Karpas-422 (cell line): ENCODE measurements at places on chromosomes 1 and 21. TPM values are rescaled to one million over a fixed set of nuclear protein-coding genes. Genes with fewer than 3 reads are reported as not detected.

Gene LCK
- 12.0 and 26.1 TPM in 2 replicates for total RNA-seq

Gene TMEM222
- total RNA-seq = 27.4 and 27.9 TPM in 2 replicates

Gene ZBTB48
- 36.3 and 69.0 TPM in 2 replicates for total RNA-seq

Gene ZBTB8A
- total RNA-seq = 0.11 TPM in 1 of 2 replicates, not detected in the other

Gene ATP1B1
- not detected in 2 replicates for total RNA-seq

Gene MYOG
- not detected in 2 replicates for total RNA-seq

Gene FCRL6
- not detected in 2 replicates for total RNA-seq

Gene NEGR1
- not detected in 2 replicates for total RNA-seq

Gene FCGR2B
- total RNA-seq = 523 and 581 TPM in 2 replicates

Gene DYNLT5
- total RNA-seq = not detected in 2 replicates

Gene CNR2
- total RNA-seq = 16.4 and 18.9 TPM in 2 replicates

Gene KCNE2
- total RNA-seq = not detected in 2 replicates

Gene ID3
- total RNA-seq = 32.0 and 33.0 TPM in 2 replicates

Gene MTR
- total RNA-seq = 19.4 and 21.6 TPM in 2 replicates

Gene SAMD11
- not detected in 2 replicates for total RNA-seq

Gene S1PR1
- not detected in 2 replicates for total RNA-seq

Gene RXFP4
- total RNA-seq = not detected in 2 replicates

Gene RGS16
- 19.0 and 27.7 TPM in 2 replicates for total RNA-seq

Gene ITLN1
- total RNA-seq = not detected in 2 replicates

Gene PDZK1IP1
- not detected in 2 replicates for total RNA-seq

Gene GPR25
- total RNA-seq = not detected in 2 replicates

Gene LCE2B
- total RNA-seq = not detected in 2 replicates

Gene PTGFR
- not detected in 2 replicates for total RNA-seq

Gene ETV3L
- total RNA-seq = not detected in 2 replicates

Gene BMP8A
- total RNA-seq = not detected in 2 replicates

Gene ARMH1
- total RNA-seq = 5.4 and 7.7 TPM in 2 replicates

Gene DENND2D
- total RNA-seq = 80.2 and 90.9 TPM in 2 replicates

Gene OR2L13
- not detected in 2 replicates for total RNA-seq

Gene KRTAP19-1
- total RNA-seq = not detected in 2 replicates

Gene TTC22
- total RNA-seq = not detected in 2 replicates

Gene DFFA
- 42.9 and 61.9 TPM in 2 replicates for total RNA-seq

Gene TEX38
- total RNA-seq = 0.37 TPM in 1 of 2 replicates, not detected in the other

Gene NHLH1
- total RNA-seq = 0.48 TPM in 1 of 2 replicates, not detected in the other

Gene MAP3K21
- 2.2 and 3.4 TPM in 2 replicates for total RNA-seq

Gene LENEP
- total RNA-seq = 2.6 TPM in 1 of 2 replicates, not detected in the other

Gene GUCA2B
- not detected in 2 replicates for total RNA-seq

Gene NKAIN1
- total RNA-seq = not detected in 2 replicates

Gene DIRAS3
- total RNA-seq = not detected in 2 replicates

Gene KRTAP11-1
- not detected in 2 replicates for total RNA-seq

Gene EFNA3
- 12.2 and 15.7 TPM in 2 replicates for total RNA-seq

Gene POGZ
- 54.1 and 78.7 TPM in 2 replicates for total RNA-seq

Gene PTAFR
- 37.8 and 74.2 TPM in 2 replicates for total RNA-seq

Gene FNBP1L
- total RNA-seq = 0.04 and 0.41 TPM in 2 replicates

Gene TMIGD3
- total RNA-seq = not detected in 2 replicates

Gene HSD11B1
- not detected in 2 replicates for total RNA-seq

Gene TMEM201
- 9.3 and 12.2 TPM in 2 replicates for total RNA-seq

Gene UBL4B
- total RNA-seq = 0.19 and 0.47 TPM in 2 replicates

Gene FMO3
- total RNA-seq = not detected in 2 replicates

Gene F13B
- total RNA-seq = not detected in 2 replicates

Gene SEMA6C
- total RNA-seq = 1.4 and 1.6 TPM in 2 replicates

Gene LRRC38
- total RNA-seq = not detected in 2 replicates

Gene TNFRSF14
- total RNA-seq = 10.3 and 15.6 TPM in 2 replicates

Gene CYP4A11
- total RNA-seq = not detected in 2 replicates

Gene FALEC
- total RNA-seq = 0.54 TPM in 1 of 2 replicates, not detected in the other

Gene COX20
- 24.1 and 52.4 TPM in 2 replicates for total RNA-seq

Gene RPE65
- not detected in 2 replicates for total RNA-seq
